NK-92 treated with Interleukin-12 subunit alpha and Interleukin-12 subunit beta, amount 100 ng/mL, for 24 hours (cell line): ENCODE measurements at places on chromosomes 7 and 10.

DNA sequence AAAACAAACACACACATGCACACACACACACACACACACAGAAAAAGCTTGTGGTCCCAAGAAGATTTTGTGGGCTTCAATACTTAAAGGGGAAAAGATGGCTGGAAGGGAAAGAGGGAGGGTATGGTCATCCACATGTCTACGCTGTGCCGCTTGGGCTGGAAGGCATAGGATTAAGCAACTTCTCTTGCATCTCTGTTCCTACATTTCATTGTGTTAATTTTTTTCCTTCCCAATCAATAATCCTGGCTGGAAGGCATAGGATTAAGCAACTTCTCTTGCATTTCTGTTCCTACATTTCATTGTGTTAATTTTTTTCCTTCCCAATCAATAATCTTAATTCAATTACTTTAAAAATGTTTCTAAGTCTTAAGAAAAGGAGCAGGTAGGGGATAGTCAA is 30.6 kb downstream of the C10orf120 start:
- DNase-seq, result no peak

GRCh38 chr7:42672339-42672999 is 239.4 kb downstream of the C7orf25 start:
- no peak for DNase-seq

DNA sequence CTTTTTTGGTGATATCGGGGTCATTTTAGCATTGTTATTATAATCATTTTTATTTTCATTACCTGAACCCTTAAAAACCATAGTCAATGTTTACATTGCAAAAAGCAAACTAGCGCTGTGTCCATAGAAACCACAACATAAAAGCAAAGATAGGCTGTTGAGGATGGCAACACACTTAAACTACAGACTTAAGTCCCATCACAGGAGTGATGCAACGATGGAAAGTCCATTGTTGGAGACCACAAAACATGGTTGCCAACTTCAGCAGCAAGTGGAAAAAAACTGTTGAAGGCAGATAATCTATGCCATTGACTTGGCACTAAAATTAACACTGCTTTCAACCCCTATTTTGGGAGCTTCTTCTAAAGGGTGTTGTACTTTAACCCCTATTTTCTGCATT is 398.8 kb upstream of the IGFBP3 start:
- DNase-seq, result no peak

DNA sequence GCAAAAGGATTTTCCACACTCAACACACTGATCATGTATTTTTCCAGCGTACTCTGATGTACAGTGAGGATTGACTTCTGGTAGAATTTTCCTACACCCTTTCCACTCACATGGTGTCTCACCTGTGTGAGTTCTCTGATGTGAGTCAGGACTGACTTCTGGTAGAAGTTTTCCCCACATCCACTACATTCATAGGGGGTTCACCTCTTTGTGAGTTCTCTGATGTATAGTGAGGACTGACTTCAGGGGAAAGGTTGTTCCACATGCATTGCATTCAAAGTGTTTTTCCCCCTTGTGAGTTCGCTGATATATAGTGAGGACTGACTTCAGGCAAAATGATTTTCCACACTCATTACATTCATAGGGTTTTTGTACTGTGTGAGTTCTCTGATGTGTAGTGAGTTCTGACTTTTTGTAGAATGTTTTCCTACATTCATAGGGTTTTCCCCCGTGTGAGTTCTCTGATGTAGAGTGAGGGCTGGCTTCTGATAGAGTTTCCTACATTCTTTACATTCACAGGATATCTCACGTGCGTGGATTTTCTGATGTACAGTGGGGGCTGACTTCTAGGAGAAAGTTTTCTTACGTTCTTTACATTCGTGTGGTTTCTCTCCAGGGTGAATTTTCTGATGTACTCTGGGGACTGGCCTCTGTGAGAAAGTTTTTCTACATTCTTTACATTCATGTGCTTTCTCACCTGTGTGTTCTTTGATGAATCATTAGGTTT is 146.5 kb downstream of the GLRX3 start:
- DNase-seq, result no peak
